ENCODE measurements at places on chromosomes 16 and 17. TPM values are rescaled to one million over a fixed set of nuclear protein-coding genes. Genes with fewer than 3 reads are reported as not detected.

CLDN9 gene
- polyA plus RNA-seq: 3.5 TPM

HCRT gene
- polyA plus RNA-seq: not detected

OR1A1 gene
- not detected for polyA plus RNA-seq

SDR42E2 gene
- polyA plus RNA-seq: 0.27 TPM

CHD9 gene
- polyA plus RNA-seq: 50.1 TPM

KRT24 gene
- polyA plus RNA-seq: not detected

MPO gene
- polyA plus RNA-seq: 4.2 TPM

TAC4 gene
- 0.96 TPM for polyA plus RNA-seq

Data from left renal cortex interstitium (tissue), 4 donors.